ENCODE measurements at places on chromosomes 6 and 20.

GRCh38 chr20:8043687-8044282 is 24.2 kb upstream of the TMX4 start:
- DNase-seq = no peak

- no peak for DNase-seq
Observed at GRCh38 chr6:37068356-37069270, 63.2 kb downstream of the FGD2 start.

DNA sequence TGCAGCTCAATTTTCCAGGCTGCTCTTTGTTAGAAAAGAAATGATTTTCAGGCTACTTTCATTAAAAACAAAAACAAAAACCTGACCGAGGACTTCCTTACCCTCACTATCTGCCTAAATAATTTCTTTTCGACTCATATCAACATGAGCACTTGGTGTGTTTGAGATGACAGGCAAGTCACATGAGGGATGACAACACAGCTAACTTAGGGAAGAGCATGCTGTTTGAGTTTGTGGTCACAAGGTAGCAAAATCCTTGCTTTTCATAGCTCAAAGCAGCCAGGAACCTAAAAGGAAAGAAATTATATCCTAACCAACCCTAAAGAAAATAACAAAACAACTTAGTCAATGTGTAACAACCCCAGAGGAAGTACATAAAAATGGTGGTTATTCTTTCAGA is 459.5 kb downstream of the KIF16B start:
- no peak for DNase-seq

GRCh38 chr6:132712366-132712765 is 1.5 kb downstream of the VNN1 start:
- DNase-seq = no peak

- no peak for DNase-seq
Observed at GRCh38 chr6:75381877-75382633, 97.5 kb upstream of the TMEM30A start.

GRCh38 chr6:140052736-140053729 is 678.6 kb upstream of the CITED2 start:
- no peak for DNase-seq

GRCh38 chr6:35547676-35548075 is 35.0 kb upstream of the TULP1 start:
- DNase-seq = no peak

DNA sequence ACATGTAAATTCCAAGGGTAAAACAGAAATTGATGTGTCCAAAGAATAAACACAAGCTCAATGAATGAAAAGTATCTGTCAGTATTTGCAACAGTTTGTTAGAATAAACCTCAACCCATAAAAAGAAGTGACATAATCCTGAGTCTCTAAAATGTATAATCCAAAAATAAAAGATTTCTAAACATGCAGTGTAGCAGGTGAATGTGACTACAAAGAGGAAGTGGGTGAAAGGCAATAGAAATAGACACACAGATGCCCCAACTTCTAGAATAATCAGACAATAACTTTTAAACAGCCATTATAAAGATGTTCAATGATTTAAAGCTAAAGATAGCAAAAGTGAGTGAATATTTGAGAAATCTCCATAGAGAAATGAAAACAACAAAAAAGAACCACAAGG is 1009.2 kb upstream of the GJE1 start:
- no peak for DNase-seq

- no peak for DNase-seq
Observed at GRCh38 chr6:159988983-159989454, 20.1 kb downstream of the IGF2R start.

- no peak for DNase-seq
Observed at GRCh38 chr6:157235600-157236039, 87.7 kb downstream of the TMEM242 start.
